ENCODE measurements at places on chromosomes 5 and 9.

GRCh38 chr5:81506378-81506777 lies 112.4 kb upstream of the ACOT12 start:
- DNase-seq: no peak

DNA sequence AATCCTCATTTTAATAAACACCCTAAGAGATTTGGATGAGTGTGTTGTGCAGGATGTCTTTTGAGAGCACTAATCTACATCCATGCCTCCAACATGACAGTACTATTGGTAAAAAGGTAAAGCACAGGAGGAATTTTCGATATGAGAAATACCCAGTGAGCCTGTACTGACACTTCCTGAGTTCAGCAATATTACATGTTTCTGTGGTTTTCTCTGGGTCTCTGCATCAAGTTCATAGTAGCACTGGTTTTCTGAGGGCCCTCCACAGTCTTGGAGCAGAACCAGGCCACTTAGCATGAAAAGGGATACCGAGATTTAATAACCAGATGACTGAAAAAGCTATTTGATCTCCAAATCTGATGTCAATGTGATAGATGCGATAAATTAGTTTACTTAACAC lies 524.1 kb downstream of the TMEM38B start:
- no peak for DNase-seq

- DNase-seq: no peak
Observed at GRCh38 chr5:178529080-178529479, 61.1 kb downstream of the COL23A1 start.

DNA sequence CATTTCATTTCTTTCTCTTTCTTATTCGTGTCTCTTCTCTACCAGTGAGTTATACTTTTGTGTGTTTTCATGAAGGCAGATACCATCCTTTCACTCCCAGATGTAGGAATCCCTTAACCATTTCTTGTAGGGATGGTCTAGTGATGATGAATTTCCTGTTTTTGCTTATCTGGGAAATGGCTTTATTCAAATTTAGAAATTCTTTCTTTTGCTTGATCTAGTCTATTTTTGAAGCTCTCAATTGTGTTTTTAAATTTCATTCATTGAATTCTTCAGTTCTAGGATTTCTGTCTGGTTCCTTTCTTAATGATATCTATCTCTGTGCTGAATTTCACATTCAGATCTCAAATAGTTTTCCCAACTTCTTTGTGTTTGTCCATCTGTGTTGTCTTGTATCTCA lies 95.9 kb upstream of the TBC1D2 start:
- DNase-seq: no peak

GRCh38 chr5:81842795-81843398 lies 92.0 kb upstream of the SSBP2 start:
- DNase-seq: no peak

DNA sequence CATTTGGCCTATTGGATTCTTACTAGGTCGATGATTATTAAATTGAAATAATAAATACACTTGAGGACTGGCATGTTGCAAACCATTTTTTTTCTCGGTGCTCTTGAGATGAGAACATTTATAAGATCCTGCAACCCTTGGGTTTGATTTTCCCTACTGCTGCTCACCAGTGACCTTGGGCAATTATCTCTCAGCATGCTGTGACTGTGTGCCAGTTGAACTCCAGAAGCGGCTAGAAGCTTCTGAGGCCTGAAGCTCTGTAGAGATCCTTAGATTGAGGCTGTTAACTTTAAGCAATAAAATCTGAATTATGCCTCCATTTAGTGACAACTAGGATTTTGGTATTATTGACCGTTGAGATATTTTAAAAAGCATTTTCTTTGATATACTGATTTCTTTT lies 489.8 kb downstream of the MAT2B start:
- DNase-seq: no peak

- no peak for DNase-seq
Observed at GRCh38 chr5:143733665-143734455, 78.1 kb upstream of the HMHB1 start.

GRCh38 chr9:84703793-84704192 lies 34.3 kb downstream of the NTRK2 start:
- no peak for DNase-seq

DNA sequence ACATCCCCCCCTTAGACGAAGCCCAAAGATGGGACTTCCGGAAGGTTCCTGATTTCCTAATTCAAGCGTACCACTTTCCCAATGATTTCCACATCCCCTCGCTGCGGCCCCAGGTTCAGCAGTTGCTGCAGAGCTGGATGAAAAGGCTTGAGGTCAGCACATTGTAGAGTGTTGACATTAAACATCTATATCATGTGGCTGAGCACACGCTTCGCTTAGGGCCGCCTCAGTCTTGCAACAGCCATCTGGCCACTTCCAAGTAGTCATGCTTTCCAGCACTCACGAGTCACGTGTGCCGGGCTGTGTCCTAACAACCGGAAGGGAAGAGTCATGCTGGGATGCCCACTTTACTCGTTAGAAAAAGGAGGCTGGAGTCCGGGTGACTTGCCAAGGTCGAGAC lies 340.6 kb upstream of the IRX4 start:
- DNase-seq: no peak

DNA sequence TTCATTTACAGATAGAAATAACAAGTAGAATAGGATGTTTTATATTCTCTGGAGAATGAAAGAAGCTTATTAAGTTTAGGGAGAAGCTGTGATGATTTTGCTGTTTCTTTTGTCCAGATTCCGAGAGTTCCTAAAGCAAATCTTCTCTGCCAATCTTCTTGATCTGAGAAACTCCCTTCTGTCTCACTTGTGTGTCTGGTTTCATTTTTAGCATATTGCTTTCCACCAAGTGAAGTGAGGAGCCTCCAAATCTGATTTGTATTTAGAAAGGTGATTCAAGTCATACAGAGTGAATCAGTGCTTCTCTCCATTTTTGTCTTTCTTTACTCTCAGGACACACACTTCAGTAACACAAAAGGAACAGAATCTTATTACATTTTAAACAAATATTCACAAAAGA lies 48.4 kb downstream of the STX17 start:
- no peak for DNase-seq

GRCh38 chr5:114458726-114459125 lies 96.9 kb downstream of the KCNN2 start:
- no peak for DNase-seq

- peak; percentile 69 for DNase-seq
Observed at GRCh38 chr5:170273968-170274710, 23.4 kb downstream of the LCP2 start.

DNA sequence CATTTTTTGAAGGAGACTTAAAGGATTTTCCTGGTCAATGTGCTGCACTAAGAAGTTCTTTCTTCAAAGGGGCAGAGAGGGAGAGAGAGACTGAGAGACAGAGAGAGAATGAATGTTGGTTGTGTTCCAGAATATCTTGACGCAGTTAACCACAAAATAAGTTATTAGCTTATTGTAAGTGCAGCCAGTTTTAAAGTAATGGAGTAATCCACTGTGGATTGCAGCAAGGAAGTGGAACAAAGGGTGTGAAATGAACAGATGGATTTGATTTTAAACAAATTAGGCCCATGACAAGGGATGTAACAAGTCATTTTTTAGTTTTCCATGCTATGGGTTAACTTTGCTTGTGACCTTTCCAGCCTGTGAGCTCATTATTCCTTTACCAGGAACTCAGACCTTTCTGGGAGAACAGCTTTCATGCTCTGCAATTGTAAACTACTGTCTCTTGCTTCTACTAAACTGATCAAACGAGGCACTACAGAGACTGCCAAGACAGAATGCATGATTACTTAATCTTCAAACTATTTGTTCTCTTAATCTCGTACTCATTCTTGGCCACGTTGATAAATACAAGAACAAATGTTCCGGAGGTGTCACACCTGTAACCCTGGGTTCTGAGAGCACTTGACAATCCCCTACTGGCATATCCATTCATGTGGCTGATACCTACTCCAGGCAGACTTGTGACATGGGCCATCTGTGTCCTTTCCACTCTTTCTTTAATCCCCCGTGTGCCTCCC lies 131.1 kb downstream of the TLE1 start:
- DNase-seq: no peak

DNA sequence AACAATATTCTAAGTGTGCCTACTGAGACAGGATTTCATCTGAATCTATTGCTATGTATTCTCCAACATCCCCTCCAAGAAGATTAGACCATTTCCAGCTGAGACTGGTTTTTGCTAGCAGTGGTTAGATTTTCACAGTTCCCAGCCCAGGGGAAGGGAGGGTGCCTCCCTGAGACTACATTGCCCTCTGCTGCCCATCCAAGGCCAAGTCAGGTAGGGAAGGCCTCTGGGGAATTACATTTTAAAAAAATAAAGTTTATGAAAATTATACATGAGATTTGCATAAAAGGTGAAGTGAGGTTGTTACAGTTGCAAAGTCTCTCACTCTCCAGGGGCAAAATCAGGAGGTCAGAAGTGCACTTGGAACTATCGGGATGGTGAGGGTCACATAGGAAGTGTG lies 28.0 kb upstream of the SYK start:
- DNase-seq: no peak

DNA sequence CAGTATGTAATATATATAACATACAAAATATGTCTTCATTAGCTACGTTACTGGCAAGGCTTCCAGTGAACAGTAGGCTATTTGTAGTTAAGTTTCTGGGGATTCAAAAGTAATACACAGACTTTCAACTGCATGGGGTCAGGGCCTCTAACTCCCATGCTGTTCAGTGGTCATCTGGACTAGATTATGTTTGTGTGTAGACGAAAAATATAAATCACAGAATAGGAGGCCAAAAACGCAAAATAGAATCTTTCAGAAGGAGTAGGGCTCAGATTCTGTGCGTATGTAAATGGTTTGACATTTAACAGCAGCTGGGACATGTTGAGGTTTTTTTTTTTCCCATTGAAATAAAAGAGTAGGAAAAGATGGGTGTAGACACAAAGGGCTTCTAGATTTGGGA lies 1048.7 kb upstream of the WWC1 start:
- no peak for DNase-seq

DNA sequence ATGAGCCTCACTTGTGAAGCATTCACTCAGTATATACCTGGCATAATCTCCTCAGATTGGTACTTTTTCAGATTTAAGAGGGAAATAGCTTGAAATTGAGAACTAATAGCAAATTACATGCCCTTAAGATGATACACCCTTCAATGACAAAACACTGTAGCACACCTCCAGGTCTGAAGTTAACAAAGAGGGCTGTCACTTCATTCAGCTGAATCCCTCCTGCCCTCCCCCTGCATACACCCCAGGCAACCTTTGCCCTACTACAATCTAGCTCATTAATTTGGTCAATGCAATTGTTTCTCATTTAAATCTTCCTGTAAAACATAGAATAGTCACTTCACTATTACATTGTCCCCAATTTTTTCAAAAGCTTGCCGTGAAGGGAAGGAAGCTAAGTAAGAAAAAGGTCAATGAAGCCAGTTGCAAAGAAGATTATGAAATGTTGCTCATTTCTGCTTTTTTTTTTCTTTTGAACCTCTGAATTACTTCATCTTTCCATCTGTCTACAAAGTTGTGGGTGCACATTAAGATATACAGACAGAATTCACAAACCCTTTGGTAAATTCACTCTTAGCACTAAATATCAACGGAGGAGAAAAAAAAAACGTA lies 294.8 kb upstream of the PTGER4 start:
- no peak for DNase-seq

GRCh38 chr5:153866176-153866575 lies 172.5 kb downstream of the FAM114A2 start:
- DNase-seq: no peak

- no peak for DNase-seq
Observed at GRCh38 chr5:14110680-14111079, 32.5 kb upstream of the TRIO start.

DNA sequence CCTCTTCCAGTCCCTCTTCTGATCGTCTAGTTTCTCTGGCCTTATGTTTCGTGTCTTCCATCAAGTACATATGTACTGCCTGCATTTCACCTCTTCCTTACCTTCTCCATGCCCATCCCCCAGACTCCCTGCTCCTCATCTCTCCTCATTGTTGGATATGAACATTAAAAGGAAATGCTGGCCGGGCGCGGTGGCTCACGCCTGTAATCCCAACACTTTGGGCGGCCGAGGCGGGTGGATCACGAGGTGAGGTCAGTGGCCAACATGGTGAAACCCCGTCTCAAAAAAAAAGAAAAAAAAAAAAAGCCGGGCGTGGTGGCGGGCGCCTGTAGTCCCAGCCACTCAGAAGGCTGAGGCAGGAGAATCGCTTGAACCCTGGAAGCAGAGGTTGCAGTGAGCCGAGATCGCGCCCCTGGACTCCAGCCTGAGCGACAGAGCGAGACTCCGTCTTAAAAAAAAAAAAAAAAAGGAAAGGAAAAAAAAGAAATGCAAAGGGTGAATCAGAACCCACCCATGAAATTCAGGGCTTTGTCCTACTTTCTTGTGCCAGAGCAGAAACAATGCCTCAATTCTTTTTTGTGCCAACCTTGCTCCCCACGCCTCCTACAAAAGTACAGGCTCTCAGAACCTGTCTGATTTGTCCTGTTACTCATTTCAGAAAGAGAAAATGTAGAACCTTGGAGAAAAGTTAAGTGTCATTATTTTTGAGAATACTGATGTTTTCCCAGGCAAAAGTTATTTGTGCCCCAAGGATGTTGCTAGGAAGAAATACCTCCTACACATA lies 1.5 kb upstream of the ZFR start:
- no peak for DNase-seq

- no peak for DNase-seq
Observed at GRCh38 chr5:76339919-76340318, 63.2 kb upstream of the IQGAP2 start.

GRCh38 chr5:146877783-146878475 lies 628 bp downstream of the PPP2R2B start:
- DNase-seq: no peak

DNA sequence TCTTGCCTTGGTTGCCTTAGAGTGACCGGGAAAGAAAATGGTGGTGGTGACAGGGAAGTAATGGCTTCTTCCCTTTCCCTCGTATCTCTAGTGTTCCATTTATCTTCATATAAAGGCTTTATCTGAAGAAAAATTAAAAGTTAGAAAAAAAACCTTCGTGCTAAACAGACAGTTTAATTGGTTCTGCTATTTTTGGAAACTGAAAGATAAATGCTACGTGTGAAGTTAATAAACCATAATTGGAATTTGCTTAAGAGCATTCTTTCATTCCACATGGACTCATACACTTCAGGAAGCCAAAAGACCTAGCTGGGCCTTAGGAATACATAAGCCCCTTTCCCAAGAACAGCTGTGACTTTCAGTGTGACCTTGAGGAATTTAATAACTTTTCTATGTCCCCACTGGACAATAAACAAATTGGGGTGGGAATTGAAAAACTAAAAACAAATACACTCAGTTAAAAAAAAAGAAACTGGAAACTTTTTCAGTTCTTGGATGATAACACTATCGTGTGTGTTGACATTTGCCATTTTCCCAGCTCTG lies 818.8 kb upstream of the WWC1 start:
- no peak for DNase-seq

DNA sequence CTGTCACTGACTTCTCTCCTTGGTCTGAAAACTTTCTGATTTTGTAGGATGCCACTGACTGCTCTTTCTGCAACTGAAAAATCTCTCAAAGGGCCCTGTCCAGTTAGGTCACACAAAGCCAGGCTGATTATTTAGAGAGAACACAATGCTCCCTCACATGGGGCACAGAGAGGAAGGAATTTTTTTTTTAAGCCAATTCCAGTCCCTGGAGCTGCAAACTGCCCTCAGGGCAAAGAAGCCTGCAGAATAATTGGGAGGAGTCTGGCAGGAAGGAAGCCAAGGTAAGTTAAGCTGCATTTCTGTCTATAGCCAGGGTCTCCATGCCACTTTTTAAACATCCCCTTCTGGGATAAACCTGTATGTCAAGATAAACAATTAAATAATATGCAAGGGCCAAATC lies 305.5 kb downstream of the ZSWIM6 start:
- no peak for DNase-seq

GRCh38 chr9:119343059-119343990 lies 25.9 kb downstream of the BRINP1 start:
- no peak for DNase-seq

- no peak for DNase-seq
Observed at GRCh38 chr5:675111-675870, 17.9 kb downstream of the TPPP start.
